LHCN-M2 (cell line): ENCODE measurements at places on chromosomes 7 and 10. TPM values are rescaled to one million over a fixed set of nuclear protein-coding genes. Genes with fewer than 3 reads are reported as not detected.

- peak; percentile 23 for DNase-seq
Measured at GRCh38 chr7:129865093-129865924, 87.5 kb downstream of the UBE2H start.

DNA sequence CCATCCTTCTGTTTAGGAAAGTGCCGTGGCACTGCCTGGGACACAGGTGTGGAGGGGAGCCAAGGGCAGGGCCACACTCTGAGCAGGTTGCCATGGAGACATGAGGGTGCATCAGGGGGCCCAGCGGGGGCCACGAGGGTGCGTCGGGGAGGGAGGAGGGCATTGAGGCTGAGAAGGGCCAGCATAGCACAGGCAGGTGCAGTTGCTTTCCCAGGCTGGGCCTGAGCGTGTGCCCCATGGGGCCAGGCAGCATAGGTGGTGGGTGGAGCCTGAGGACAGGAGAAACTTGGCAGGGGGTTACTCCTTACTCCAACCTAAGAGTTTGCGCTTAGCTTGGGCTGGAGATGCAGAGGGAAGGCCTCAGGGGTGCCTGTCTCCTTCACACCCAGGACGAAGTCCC, 15.2 kb downstream of the YKT6 start:
- DNase-seq = no peak

DNA sequence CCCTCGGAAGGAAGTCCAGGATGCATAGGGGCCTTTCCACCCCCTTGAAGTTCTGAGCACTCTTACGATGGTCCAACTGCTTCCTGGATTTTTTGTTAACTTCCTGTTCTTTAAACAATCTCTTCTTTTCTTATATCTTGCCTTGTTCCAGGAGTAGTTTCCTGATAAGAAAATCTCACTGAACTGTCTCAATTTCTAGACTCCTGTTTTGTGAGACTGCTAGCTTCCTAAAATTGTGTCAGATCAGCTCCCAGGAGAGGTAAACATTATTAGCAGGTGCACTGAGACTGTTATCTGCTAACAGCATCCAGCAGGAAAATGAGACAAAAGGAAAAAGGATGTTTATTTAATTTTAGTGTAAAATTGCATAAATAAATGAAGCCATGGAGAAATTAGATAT, 106.2 kb upstream of the PITRM1 start:
- no peak for DNase-seq

GRCh38 chr10:50394832-50395231, 143.5 kb upstream of the ASAH2 start:
- no peak for DNase-seq

DNA sequence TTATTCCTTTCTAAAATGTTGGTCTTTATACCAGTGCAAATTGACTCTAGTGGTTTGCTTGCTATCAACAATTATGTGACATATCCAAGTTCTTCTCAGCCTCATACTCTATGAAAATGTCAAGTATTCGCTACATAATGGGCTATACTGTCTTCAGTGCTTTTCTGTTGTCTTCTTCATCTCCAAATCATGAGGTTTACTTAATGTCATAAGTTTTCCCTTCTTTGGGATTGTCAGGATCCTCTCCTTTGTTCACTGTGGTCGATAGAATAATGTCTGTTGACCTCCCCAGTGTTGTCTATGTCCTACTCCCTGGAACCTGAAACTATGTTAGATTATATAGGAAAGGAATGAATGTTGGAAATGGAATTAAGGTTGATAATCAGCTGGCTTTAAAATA, 16.4 kb upstream of the RALA start:
- no peak for DNase-seq

DNA sequence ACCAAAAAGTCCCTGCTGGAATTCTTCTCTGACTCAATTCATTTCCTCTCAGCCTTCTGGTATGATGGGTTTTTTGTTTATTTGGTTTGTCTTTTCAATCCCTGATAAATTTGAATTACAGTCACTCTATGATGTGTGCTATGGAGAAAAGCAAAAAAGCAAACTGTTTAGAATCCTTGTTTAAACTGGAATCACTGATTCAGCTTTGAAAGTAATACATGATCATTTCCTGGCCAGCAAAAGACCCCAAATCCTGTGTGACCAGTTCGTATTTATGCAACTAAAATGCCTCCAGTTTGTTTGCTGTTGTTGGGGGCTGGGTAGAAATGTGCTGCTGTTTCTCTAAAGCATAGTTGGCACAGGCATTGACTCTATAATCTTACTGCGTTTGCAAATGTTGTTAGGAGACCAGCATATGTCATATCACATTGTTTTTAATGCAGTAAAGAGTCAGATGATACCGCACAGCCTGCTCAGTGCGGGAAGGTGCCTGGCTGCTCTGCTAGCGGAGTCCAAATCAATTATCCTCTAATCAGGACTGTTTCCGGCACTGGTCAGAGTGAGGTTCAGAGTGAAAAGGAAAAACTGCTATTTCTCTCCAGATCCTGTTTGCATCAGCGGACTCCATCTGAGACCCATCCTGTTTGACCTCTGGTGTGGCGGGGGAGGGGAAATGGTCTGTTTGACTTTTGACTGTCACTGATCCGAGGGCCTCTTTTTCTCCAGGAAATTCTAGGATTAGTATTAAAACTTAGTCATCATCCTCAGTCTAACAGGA, 40.6 kb upstream of the ADD3 start:
- peak; percentile 36 for DNase-seq

DNA sequence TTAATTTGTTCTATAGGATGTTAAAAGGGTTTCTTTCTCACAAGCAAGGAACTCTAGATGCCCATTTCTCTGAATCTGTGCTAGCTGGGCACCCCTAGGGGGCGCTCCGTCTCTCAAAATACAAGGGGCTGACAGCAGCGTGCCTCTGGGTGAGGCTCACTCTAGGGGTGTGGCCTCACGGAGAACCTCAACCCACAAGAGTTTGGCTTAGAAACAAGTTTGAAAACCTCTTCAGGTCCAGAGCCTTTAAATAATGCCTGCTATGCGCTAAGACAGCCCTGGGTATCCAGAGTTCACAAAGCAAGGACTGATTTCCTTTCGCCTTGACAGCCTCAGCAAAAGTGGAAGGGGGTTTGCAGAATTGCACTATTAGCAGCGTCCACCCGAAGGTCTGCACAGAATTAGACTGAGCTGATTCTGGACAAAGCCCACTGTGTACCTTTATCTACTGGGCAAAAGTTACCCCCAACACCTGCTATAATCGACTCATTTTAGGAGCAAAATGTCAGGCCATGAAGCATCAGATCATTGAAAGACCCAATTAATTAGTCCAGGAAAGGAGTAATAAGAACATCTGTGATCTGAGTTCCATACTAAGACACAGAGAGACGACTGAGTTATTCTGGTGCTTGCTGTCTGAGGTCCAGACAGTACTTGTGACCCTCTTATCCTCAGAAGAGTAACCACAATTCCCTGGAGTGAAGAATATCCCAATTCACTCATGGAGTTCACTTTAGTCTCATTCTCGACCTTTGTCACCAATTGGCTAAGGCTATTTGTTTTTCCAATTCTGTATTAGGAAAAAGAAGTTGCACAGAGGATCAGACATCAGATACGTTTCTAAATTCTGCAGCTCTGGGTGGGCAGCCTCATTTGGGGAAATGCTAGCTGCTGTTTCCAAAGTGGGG, 574 bp upstream of the CPED1 start:
- peak; percentile 98 for DNase-seq

DNA sequence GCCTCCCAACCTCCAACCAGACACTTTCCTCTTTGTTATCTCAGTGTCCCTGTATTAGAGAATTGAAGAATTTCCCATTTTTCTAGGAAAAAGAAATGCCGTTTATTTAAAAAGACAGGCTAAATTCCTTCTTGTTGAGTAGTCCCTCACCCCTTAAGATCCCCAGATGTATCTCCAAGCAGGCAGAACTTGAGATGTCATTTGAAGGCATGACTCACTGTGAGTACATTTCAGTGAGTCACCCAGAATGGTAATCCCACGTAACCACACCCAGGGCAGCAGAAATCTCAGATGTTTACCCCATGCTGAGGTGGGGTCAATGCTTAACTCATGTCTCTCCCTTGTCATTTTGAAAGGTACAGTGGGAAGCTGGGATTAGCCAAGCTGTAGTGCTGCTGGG, 4.4 kb downstream of the ZNF655 start:
- peak; percentile 100 for DNase-seq

DNA sequence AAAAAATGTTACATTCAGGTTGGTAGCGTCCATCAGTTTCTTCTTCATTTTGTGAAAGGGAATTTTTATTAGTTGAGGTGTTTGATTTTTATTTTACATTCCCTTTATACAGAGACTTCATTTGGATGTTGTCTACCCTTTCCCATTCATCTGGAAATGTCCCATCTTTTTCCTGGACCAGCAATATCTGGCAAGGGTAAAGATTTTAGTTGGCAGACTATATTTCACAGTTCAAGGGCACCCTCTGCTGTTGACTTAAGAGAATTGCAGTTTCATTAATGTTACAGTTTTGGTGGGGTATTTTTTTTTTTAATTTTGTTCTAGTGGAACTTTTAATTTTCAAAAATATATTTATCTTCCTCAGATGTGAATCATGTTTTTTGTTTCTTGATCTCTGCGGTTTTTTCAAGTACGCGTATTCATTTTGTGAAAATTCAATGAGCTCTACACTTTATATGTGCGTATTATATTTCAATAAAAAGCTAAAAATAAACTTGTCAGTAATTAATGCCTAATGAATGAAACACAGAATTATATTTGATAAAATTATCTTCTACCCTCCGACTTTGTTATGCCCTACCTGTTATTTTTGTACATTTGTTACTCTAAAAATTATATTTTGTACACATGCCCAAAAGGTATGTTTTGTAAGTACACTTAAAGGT, 97.9 kb upstream of the KLF14 start:
- peak; percentile 61 for DNase-seq

DNA sequence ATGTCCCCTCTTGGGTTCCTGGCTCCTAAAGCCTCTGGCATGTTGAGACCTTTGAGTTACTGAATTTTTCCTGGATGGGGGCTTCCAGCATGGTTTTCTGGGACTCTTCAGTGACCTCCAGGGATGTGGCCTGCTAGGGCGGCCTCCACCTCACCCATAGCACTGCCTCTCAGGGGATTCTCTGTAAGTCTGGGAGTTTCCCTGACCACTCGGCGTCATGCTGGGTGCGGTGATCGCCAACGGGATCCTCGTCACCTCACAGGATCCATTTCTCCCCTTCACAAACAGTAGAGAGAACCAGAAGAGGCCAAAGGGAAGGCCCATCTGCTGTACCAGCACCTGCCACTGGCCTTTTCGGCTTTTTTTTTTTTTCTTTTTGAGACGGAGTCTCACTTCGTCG, 84.3 kb downstream of the NPTX2 start:
- DNase-seq = no peak

GRCh38 chr7:22622116-22622785, 104.7 kb upstream of the IL6 start:
- no peak for DNase-seq

DNA sequence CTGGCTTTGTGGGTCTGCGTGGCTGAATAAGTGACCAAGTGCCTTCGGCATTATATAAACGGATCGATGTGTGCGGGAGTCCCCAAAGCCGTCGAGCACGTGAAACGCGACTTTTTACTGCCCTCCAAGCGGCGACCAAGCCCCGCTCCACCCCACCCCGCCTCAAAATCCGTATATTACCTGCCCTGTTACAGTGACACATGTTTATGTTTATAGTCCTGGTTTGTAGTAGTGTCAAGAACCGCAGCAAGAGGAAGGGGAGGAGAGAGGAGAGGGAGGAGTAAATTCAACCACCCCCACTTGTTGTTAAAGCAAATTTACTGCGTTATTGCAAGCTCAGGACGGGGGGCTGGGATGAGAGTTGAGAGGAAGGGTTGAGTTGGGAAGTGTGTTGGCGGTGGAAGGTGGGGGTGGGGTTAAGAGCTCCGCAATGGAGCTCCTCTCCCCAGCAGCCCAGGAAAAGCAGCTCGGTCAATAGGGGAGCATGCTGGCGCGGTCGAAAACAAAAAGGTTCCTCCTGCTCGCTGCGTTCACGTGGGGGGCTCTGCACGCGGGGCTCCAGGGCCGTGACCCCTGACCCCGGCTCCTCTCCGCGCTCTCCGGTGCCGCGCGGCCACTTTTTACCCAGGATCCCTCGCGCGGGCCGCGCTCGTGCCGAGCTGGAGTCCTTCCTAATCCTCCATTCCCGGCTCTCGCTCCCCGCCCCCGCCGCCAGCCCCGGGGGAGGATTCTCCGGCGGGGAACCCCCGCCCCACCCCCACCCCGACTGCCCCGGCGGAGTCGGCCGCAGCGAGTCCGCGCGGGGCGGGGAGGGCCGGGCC, at the start of gene SKIDA1:
Gene SKIDA1, minus strand, starts transcription at position 316 of the 821 bp plus-strand sequence. CDS start 7,860 bp downstream, outside the sequence.
- DNase-seq = peak; percentile 86

DNA sequence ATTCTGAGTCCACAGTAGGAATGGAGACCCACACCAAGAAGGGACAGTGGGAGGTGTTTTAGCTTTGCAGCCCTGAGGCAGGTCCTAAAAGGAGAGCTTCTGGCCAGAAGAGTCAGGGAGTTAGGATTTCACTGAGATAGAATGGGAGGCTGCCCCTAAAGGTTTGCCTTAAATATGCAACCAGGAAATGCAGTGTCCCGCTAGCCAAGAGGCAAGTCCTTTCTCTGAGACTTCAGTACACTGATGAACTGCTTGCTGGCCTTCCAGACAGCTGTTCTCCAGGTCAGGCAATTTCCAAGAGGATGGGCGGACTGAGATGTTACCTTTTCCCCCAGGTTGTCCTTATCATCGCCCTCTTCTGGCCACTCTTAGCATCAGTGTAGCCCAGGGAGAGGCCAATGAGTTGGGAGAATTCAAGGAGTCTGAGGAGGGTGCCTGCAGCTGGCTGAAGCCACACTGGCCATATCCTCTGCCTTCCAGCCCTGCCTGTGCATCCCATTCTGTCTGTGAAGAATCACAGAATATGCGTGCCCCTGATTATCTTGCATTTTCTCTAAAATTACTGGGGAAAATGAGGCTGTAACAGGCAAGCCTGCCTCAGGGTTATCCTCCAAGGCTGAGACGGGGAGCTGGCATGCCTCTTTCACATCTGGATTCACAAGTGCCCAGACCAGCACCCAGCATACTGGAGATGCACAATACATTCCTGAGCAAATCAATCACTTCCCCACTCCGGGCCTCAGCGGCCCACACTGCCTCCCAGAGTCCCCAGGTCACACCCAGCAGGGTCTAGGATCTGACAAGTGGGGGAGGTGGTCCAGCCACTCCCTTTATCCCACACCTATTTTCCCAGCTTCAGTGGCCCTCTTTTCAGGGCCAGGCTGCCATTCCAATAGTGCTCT, 2.4 kb downstream of the TLL2 start:
- DNase-seq = peak; percentile 17

GRCh38 chr7:150983893-150984368, 5.8 kb upstream of the KCNH2 start:
- peak; percentile 42 for DNase-seq

DNA sequence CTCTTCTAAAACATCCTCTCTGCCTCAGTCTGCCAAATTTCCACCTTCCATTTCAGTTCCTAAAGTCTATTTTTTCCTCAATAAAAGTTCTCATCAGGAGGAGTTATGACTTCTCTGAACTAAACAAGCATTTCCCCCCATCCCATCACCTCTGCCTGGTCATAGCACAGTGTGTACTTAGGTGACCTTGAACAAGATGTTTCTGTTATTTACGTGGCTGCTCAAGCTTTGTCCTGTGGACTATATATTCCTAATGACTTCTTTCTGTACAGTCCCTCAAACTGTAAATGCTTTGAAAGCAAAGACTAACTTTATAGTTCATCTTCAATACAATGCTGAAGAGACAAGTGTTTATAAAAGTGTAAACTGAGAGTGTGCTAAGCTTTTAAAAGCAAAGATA, 166.9 kb downstream of the CPEB3 start:
- DNase-seq = no peak

Gene HOXA9
- 8.7 TPM in 2 replicates for total RNA-seq

Gene HMX3
- not detected in 2 replicates for total RNA-seq

Gene SPDYE11
- not detected in 2 replicates for total RNA-seq

Gene TBXAS1
- 7.2 and 8.4 TPM in 2 replicates for total RNA-seq

Gene TWIST1
- total RNA-seq = 145 and 175 TPM in 2 replicates

Gene TMEM225B
- total RNA-seq = not detected in 2 replicates

Gene MSMB
- total RNA-seq = not detected in 2 replicates

Gene OR2A7
- not detected in 2 replicates for total RNA-seq

Gene GIMAP5
- not detected in 2 replicates for total RNA-seq

Gene LOXL4
- 0.19 and 0.46 TPM in 2 replicates for total RNA-seq

Gene PRKG1
- total RNA-seq = 6.2 and 6.4 TPM in 2 replicates
